ENCODE measurements at places on chromosomes 16 and 17.

- DNase-seq = no peak
These were observed 5.3 kb upstream of the IRX3 start for GRCh38 chr16:54291656-54292487.

- no peak for DNase-seq
These were observed 20.5 kb downstream of the RNF157 start for GRCh38 chr17:76219670-76220383.

DNA sequence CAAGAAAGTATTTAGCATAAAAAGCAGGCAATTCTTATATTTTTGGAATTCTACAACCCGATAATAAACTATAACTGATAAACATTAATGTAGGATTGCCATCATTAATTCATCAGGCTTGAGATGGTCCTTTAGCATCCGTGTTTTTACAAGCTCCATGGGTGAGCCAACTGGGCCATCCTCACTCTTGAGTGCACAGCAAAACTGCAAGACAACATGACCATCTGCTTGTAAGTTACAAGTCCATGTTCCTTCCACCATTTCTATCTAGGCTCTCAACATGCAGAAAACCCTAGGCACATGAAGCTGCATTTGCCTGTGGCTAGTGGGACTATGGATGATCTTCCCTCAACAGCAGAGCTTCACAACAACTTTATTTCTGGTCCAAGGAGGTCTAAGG, 40.1 kb downstream of the ADAMTS18 start:
- no peak for DNase-seq

DNA sequence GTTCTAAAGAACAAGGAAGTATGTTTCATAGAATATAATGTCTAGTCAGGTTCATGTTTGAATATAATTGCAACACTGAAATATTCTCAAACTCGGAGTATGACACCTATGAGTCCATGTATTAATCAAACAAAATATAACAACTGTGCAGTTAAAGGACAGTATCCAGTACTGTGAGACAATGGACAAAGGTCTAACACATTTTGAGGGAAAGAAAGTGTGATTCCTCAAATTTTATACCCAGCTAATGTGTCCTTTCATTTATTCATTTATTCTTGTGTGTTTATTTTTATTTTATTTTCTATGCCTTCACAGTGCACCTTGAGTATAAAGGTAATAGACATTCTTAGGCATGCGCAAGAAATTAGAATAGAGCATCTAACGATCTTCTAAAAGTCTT, 401.0 kb upstream of the ZFHX3 start:
- DNase-seq = no peak

- no peak for DNase-seq
These were observed 71.3 kb downstream of the RTN4RL1 start for GRCh38 chr17:1953831-1954230.

GRCh38 chr17:69597898-69598692, 183.6 kb downstream of the MAP2K6 start:
- no peak for DNase-seq

- DNase-seq = no peak
These were observed 206.1 kb downstream of the KCNJ2 start for GRCh38 chr17:70375406-70375805.

- peak; percentile 59 for DNase-seq
These were observed 23.7 kb downstream of the ARSG start for GRCh38 chr17:68314916-68315535.

Data from CD4-positive, alpha-beta T cell treated with Interleukin-15 for 4 hours (primary cell).